ENCODE measurements at places on chromosomes 13 and 19.

DNA sequence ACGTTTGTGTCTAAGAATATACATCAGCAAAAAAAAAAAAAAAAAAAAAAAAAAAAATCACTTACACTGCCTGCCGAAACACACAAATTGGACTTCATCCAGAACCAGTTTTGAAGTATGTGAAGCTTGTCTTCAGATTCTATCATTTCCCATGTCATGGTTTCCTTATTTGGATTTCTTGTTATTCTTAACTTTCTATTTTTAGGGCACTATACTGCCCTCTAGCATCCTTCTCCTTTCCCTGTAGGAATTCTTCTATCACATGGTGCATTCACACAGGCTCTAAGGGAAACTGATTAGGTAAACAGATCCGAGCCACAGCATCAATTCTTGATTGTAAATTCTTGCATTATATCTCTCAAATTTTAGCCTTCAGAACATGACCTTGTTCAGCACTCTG is 1507.5 kb downstream of the OLFM4 start:
- no peak for DNase-seq

DNA sequence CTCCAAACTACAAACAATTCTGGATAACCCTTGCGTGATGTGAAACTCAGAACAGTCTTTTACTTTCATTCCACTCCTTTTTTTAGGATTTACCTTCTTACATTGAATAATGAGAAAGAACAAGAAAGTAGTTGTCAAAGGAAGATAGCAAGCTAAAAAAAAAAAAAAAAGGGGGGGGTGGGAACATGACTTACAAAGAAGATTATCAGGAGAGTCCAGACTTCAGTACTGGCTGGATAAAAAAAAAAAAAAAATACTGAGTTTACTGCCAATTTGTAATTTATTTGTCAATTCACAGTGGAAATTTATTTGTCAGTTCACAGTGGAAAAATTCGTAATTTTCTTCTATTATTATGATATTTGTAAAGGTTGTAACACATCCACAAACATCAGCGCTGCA is 792.4 kb upstream of the SLITRK5 start:
- no peak for DNase-seq

DNA sequence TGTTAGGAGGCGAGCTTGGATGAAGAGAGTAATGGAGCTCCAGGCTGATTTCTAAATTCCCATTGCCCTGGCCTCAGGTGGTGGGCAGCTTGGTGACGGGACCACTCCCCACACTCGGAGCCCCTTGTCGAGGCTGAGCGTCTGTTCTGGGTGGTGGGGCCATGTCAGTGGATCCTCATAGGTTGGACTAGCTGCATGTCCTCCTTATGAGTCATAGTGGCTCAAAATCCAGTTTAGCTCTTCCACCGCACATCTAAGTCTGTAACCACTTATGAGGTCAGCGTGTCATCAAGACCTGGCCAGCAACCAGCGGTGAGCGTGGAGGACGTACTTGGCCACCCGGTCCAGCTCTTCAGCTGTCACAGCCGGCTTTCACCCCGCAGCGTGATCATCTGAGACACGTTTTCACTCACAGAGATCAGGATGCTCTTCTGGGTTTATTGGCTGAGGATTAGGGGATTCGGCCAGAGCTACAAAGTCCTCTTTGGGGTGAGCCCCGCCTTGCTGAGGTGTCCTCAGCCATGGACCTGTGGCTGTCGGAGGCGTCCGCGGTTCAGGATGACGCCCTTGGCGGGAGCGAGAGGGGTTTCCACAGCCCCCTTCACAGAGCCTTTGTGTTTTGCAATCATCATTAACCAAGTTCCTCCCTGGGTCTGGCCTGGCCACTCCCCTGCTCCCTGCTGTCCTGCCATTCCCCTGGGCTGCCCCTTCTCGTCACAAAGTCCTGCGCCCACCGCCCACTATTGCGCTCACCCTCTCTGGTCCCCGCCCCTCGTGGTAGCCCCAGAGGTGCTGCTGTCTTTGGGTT is 41.9 kb downstream of the ADPRHL1 start:
- no peak for DNase-seq

DNA sequence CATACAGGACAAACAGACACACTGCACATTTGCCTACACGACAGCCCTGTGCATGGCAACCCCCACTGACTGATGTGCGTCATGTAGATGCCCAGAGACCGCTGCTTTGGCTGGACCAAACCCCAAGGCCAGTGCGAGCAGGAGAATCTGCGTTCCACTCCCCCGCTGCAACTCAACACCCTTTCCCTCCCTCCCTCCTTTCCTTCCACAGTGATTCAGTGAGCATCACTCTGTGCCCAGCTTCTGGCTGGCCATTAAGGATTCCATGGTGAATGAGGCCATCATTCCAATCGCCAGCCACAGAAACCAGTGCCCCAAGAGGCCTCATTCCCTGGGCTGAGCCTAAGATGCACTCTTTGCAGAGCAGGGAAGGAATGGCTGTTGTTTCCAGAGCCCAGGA is 61.6 kb downstream of the GSX1 start:
- DNase-seq, result no peak

- DNase-seq, result no peak
These were observed 30.4 kb downstream of the RAB20 start for GRCh38 chr13:110531100-110531499.

DNA sequence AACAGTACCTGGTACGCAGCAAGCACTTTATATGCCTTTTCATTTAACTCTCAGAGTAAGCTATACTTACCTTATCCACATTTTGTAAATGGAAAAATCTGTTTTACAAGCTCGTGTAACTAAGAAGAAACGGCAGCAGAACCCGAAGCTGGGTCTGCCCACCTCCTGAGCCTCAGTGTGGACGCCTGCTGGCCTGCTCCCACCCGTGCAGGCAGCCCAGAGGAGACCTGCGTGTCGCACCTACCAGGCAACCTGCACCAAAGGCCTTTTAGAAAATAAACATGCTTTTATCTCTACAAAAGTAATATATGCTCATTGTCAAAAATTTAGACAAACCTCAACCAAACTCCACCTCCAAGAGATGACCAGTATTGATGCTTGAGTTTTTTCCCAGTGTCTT is 62.7 kb downstream of the CRYL1 start:
- no peak for DNase-seq

DNA sequence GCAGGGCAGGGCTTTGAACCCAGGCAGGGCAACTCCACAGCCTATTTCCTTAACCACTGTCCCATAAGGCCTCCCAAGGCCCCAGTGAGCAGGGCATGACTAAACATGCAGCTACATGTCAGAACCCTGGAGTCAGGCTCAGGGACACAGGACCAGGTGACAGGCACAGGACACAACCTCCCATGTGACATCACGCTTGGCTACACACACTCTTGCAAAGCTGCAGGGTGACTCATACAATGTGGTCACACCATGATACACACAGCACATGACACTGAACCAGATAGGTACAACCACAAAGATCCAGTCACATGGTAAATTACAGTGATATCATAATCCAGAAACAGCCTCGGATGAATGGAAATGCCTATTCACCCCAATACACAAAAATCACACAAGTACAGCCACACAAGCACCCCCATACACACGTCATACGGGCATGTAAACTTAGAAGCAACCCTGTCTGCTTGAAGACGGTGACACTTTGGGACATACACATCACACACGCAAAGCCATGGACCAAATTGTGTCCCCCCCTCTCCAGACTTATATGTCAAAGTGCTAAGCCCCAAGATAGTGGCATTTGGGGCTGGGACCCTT is 14.5 kb downstream of the KLK4 start:
- no peak for DNase-seq

- DNase-seq, result no peak
These were observed 391.9 kb downstream of the DLEU7 start for GRCh38 chr13:50451609-50452008.

- no peak for DNase-seq
These were observed 150.6 kb downstream of the KCTD12 start for GRCh38 chr13:76735641-76736040.

- DNase-seq, result no peak
These were observed 1.9 kb upstream of the ZNF580 start for GRCh38 chr19:55638864-55639359.

DNA sequence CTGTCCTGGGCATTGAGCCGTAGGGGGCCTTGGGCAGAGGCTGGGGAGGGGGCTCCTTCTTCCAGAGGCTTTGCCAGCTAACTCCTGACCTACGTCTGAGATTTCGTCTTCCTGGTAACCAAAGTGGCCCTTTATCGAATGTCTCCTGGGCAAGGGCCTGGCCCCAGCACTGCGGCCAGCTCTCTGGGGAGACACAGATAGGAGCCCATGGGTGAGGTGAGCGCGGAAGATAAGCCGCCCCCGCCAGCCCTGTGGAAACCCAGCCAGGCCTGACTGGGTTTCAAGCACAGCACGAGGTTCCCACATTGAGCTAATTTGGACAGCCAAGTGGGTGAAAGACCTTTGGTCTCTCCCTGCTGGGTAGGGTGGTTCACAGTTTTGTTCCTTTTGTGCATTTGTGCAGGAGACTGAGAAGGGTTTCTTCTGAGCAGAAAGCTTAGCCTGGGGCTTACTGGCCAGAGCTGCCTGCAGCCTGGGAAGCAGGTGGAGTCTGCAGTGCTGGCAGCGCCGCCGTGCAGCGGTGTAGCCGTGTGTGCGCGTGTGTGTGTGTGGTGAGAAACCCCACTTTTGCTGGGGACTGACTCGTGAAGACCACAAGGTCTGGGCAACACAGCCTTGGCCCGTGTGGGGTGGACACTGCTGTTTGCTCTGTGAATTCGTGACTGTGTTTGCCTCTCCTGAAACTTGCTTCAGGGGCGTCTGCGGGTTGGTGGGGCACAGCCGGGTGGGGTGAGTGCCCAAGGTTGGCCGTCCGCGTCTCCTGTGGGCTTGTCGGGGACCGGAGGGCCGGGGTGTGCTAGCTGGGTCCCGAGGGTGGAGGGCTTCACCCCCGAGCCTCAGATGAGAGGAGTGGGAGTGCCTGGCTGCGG is 2.5 kb downstream of the BSG start:
- no peak for DNase-seq

DNA sequence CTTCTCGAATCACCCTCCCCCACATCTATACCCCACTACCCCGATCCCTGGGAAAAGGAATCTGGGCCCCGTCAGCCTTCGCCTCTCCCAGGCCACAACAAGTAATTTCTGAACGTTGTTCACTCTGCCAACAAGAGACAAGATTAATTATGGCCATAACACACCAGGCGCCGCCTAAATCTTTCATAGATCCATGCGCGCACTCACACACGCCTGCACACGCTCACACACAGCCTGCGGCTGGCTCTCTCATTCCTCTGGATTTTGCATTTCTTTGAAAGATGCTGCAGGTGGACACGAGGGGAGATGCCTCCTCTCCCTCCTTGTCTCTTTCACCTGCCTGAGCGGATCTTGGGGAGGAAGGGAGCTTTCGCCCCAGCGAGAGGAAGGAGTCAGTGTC is 17.1 kb downstream of the ZNRF4 start:
- no peak for DNase-seq

DNA sequence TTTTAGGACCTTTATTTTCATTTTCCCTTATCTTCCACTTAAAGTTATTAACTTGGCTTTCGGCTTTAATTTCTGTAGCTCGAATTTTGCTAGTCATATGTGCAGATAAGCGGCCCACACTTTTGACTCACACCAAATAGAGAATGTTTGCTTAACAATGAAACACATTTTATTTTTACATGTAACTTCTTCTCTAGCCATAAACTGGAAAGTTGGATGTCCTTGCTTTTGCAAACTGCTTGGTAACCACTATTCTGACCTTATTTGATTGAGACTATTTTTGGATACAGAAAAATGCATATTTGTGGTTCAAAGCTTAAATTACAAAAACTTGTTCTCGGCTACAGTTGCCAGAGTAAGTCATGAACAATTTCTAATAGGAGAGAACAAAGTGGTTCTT is 600.0 kb downstream of the KCTD12 start:
- DNase-seq, result no peak

DNA sequence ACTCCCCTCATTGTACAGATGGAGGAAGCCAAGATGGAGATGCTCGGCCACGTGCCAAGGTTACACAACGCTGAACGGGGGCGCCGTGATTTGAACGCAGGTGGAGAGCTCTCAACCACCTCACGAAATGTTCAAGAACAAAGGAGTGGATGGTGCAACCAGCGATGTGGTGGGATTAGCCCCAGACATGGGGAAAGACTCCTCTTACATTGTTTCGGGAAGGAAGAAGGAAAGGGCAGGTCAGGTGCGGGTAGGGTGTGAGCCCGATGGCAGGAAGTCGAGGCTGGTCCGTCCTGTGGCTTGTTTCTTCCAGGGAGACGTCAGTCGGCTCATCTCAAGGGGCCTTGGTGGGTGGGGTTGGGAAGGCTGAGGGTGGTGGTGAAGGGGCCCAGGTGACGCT is 7.1 kb upstream of the KLK14 start:
- DNase-seq, result no peak

- DNase-seq, result no peak
These were observed 12.7 kb upstream of the OR10H1 start for GRCh38 chr19:15828121-15828610.

DNA sequence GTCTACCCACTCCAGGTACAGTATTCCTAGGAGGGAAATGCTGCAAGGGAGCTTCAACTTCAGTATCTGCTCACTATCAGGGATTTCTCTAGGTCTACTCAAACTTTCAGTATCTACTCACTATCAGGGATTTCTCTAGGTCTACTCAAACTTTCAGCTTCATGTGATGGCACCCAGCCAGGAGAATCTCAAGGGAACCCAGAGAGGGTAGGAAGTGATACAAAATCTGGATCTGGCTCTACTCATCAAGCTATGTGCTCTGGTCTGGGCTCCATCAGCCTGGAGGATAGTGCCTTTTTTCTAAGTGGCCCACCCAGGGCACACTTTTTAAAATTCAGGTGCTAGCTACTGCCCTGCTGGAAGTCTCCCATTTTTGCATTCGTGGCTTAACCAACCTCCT is 52.3 kb upstream of the FNDC3A start:
- no peak for DNase-seq

DNA sequence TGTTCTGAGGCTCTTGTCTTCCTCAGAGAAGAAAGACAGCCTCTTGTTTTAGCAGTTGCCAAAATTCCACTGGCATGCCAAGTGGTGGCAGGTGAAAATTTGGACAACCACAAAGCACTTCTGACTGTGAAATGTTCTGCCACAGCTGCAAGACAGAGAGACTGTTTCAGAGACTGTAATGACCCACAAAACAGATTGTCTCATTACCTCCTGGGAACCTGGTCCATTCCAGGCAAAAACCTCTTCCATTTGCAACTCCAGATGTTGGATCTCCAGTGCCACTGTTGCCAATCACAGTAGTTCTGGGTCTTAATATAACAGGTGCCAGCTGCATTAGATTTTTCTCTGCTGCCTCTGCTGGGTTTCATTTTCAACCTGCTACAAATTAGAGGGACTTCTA is 911.5 kb downstream of the UQCRFS1 start:
- no peak for DNase-seq

DNA sequence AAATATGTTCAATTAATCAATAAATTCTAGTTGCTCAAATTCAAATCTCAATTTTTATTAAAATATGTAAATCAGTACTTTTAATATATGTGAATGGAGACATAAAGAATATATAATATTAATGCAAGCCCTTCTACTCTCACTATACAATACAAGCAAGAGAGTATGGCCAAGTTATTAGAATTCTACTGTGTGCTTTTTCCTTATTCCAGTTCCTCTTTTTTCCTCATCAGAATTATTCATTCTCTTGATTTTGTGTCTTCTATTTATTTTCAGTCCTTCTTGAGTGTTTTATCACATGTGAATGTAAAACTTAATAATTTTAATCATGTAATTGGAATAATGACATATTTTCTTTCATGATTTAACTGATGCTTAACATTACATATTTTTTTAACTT is 276.8 kb downstream of the PCDH20 start:
- DNase-seq, result no peak

GRCh38 chr13:88339271-88339741 is 668.1 kb downstream of the SLITRK5 start:
- DNase-seq, result no peak

Data from activated CD8-positive, alpha-beta memory T cell treated with anti-CD3 and anti-CD28 coated beads, Interleukin-2, amount 50 U/mL, for 48 hours (primary cell).